Left lung (tissue), 14 donors: ENCODE measurements at places on chromosomes 4 and X.

DNA sequence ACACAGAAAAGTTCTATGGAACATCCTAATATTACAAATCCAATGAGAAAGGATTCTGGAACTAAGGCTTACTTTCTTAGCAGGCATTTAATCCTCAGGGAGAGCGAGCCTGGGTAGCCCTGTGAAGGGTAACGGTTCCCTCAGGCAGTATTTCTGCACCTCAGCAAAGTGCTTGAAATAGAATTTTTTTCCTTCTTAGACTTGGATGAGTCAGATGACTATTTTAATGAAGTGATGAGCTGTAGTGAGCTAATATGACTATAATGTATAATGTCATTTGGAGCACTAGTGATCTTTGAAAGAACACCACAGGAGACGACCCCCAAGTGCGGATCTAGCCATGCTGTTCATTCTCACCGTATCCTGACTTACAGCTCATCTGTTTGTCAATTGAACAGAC lies 493.0 kb upstream of the FAM241A start:
- DNase-seq: no peak

- DNase-seq: no peak
Observed at GRCh38 chr4:84403656-84404055, 95.4 kb downstream of the NKX6-1 start.

DNA sequence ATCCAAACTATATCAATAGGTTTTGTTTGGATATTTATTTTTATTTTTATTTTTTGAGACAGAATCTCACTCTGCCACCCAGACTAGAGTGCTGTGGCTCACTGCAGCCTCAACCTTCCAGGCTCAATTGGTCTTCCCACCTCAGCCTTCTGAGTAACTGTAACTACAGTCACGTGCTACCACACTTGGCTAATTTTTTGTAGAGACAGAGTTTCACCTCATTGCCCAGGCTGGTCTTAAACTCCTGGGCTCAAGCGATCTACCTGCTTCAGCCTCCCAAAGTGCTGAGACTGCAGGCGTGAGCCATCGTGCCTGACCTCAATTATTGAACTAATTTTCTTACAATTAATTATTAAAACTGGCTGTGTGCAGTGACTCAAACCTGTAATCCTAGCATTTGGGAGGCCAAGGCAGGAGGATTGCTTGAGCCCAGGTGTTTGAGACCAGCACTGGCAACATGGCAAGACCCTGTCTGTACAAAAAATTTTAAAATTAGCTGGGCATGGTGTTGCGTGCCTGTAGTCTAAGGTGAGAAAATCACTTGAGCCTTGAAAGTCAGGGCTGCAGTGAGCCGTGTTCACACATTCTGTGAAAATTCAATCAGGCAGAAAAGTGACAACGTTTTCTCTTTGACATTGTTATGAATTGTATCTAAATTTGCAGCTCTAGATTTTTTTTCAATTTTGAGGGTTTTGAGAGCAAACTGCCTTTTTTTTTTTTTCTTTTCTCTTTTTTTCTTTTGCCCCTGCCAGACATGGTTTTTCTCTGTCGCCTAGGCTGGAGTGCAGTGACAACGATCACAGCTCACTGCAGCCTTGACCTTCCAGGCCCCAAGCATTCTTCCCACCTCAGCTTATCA lies 66.0 kb downstream of the UBE2K start:
- no peak for DNase-seq

GRCh38 chr4:124540014-124540413 lies 172.5 kb downstream of the ANKRD50 start:
- DNase-seq: no peak

DNA sequence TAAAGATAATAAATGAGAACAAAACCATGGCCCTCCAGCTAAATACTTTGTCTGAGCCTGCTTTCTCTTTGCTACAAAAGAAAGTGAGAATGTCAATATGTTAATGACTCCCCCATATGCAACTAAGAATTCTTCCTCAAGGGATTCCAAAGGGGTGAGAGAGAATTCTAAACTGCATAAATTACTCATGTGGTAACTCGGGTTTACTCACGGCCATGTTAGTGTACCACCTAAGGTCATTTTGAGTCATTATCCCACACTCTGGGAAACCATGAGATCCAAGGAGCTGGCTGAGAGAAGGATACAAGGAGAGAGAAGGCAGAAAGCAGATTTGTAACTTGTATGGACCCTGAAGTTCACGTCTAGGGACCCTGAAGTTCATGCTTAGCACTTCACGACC lies 190.3 kb downstream of the DHX15 start:
- DNase-seq: no peak

- peak; percentile 37 for DNase-seq
Observed at GRCh38 chrX:55624403-55624802, 1.2 kb downstream of the FOXR2 start.

- DNase-seq: peak; percentile 19
Observed at GRCh38 chr4:187666034-187666433, 329.5 kb upstream of the ZFP42 start.

GRCh38 chr4:124135409-124135813 lies 577.1 kb downstream of the ANKRD50 start:
- DNase-seq: no peak

GRCh38 chrX:154516656-154517100 lies 646 bp upstream of the FAM3A start:
- DNase-seq: peak; percentile 89

DNA sequence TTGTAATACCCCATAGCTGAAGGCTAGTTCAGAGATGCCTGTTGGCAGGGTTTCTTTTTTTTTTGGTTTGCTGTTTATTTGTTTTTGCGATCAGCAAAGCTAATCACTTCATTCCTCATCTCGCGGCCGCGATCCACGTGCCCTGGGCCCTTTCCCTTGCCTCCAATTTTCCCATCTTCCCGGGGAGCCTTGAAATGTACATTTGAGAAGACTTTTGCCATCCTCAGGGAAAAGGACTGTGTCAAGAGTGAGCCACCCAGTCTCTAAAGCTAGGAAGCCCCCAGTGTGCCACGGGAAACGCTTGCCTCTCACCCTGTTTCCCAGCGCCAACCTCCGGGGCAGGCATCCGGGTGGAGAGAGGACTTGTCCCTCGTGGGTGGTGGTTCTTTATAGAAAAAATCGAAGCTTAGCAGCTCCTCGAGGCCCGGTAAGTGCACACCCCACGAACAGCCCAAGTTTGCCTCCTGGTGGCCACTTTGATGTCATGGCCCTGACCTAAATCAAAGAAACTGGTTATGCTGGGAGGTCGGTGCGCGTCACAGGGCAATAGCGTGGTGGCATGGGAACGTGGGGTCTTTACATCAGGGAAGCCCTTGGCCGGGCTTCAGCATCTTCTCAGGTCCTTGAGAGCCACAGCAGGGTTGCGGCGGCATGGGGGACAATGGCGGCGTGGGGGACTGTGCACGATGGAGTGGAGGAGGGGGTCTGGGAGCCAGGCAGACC lies 42.0 kb downstream of the MAP7D3 start:
- DNase-seq: no peak

DNA sequence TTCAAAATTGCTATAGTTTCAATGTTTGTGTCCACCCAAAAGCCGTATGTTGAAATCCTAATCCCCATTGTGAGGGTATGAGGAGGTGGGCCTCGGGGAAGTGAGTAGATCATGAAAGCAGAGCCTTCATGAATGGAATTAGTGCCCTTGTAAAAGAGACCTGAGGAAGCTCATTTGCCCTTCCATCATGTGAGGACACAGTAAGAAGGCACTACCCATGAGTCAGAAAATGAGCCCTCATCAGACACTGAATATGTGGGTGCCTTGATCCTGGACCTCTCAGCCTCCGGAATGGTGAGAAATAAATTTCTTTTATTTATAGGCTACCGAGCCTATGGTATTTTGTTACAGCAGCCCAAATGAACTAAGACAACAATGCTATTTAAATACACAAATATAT lies 57.7 kb upstream of the EFHC2 start:
- DNase-seq: no peak

- DNase-seq: no peak
Observed at GRCh38 chr4:110623718-110624397, 981 bp upstream of the PITX2 start.

DNA sequence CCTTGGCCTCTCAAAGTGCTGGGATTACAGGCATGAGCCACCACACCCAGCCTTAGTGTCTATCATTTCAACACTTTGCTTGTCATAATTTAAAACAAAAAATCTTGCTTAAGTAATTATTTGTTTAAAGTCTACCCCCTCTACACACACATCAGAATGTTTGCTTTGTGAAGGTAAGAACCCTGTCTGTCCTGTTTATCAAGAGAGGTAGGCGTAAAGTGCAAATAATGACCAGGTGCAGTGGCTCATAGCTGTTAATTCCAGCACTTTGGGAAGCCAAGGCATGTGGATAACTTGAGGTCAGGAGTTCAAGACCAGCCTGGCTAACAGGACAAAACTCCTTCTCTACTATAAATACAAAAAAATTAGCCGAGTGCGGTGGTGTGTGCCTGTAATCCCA lies 326.7 kb upstream of the CLNK start:
- no peak for DNase-seq

GRCh38 chrX:49799828-49800227 lies 29.3 kb upstream of the PAGE4 start:
- no peak for DNase-seq

DNA sequence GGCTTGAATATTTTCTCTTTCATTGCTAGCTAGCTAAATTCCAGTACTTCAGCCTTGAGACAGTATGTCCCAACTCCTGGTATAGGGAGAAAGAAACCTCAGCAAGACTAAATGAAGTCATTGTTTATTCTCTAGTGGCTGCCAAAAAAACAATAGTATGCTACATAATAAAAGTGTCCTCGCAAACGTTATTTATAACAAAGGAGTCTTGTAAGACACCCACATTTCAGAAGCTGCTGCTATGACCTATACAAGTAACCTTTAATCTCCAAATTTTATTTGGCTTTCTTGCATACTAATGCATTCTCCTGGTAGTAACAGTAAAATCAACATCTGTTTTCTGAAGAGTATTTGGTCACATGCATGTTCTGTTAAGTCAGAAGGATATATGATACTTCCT lies 28.8 kb downstream of the NEK1 start:
- no peak for DNase-seq

DNA sequence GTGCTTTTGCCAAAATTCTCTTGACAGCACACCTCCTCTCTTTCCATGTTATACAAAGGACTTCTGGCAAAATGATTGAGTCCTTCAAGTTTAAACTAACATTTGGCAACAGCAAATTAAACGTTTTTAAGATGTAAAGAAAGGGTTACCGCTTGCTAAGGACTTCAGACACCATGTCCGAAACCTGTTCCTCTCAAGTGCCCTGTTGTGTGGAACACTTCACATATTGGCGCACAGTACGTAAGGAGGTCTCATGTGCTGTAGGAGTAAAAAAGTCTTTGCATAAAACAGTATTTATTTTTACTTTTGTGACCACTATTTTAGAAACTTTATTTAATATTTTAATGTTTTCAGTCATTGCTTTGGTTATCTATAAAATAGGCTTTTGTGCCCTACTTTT lies 33.7 kb upstream of the HPRT1 start:
- DNase-seq: peak; percentile 55

DNA sequence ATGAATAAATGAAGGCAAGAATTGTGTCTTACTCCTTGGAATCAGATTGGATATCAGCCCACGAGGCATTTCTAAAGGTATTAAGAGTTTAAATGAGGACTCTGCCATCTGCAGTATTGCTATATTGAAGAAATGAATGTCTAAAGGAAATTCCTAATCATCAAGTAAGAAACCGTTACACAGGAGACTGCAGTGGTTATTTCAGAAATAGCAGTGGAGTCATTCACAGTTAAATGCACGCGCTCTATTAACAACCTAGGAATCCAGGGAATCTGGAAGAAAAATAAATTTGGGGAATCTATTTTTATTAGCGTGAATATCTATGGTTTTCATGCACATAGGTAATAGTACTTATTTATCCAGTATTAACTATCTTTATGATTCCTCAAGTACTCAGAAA lies 334.2 kb downstream of the TENM3 start:
- DNase-seq: no peak

GRCh38 chr4:166174717-166175490 lies 301.9 kb downstream of the TLL1 start:
- DNase-seq: no peak

DNA sequence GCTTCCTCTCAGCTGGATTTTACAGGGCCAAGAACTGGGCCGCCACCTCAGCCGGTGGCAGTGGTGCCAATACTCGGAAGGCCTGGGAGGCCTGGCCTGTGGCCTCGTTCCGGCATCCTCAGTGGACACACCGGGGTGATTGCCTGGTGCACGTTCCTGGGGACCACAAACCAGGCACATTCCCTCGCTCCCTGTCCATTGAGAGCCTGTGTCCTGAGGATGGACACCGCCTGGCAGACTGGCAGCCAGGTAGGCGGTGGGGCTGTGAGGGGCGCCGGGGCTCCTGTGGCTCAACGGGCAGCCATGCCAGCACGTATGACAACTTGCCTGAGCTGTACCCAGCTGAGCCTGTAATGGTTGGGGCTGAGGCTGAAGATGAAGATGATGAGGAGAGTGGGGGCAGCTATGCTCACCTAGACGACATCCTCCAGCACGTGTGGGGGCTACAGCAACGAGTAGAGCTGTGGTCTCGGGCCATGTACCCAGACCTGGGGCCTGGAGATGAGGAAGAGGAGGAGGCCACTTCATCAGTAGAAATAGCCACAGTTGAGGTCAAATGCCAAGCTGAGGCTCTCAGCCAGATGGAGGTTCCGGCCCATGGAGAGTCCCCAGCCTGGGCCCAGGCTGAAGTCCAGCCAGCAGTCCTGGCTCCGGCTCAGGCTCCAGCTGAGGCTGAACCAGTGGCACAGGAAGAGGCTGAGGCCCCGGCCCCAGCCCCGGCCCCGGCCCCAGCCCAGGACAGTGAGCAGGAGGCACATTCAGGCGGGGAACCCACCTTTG lies 70.4 kb downstream of the STARD8 start:
- no peak for DNase-seq

DNA sequence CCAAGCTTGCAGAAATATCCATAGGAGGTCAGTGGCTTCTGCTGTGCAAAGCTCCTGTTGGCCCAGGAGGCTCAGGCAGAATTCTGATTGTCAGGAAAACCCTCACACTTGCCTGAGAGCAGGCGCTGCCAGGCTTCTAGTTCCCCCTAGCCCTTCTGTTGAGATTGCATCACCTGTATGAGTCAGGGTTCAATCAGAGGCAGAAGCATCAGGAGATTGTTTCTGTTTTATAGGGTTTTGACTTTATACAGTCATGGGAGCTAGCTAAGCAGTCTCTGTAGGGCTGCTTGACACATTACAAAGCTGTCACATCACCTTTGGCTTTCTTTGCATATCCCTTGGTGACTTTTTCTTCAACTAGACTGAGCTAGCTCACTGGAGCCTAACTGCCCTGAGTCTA lies 27.8 kb downstream of the DIPK2B start:
- no peak for DNase-seq

- no peak for DNase-seq
Observed at GRCh38 chrX:78455901-78456300, 128.5 kb upstream of the CYSLTR1 start.

DNA sequence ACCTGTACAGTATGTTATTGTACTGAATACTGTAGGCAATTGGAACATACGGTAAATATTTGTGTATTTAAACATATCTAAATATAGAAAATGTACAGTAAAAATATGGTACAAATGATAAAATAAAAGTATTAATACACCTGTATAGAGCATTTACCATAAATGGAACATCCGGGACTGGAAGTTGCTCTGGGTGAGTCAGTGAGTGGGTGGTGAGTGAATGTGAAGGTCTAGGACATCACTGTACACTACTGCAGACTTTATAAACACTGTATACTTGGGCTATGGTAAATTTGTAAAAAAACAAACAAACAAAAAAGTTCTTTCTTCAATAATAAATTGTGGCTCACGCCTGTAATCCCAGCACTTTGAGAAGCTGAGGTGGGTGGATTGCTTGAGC lies 52.4 kb upstream of the FHL1 start:
- DNase-seq: no peak

GRCh38 chr4:84968925-84969324 lies 2.4 kb upstream of the WDFY3 start:
- no peak for DNase-seq
